SW480 (cell line): ENCODE measurements at places on chromosomes 6 and 20.

DNA sequence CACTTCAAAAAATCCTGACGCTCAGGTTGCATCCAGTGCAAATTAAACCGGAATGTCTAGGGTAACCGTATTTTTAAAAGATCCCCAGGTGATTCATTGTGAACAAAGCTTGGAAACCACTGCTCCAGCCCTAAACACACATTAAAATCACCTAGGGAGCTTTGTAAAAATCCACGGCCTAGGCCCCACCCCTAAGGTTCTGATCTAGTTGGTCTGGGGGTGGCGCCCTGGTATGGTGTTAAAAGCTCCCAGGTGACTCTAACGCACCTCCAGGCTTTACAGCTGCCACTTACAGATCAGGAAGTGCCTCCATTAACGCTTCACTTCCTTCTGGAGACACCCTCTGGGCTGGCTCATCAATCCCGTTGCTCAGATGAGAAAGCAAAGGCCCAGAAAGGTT lies 92.2 kb downstream of the GRM4 start:
- DNase-seq = peak; percentile 17

DNA sequence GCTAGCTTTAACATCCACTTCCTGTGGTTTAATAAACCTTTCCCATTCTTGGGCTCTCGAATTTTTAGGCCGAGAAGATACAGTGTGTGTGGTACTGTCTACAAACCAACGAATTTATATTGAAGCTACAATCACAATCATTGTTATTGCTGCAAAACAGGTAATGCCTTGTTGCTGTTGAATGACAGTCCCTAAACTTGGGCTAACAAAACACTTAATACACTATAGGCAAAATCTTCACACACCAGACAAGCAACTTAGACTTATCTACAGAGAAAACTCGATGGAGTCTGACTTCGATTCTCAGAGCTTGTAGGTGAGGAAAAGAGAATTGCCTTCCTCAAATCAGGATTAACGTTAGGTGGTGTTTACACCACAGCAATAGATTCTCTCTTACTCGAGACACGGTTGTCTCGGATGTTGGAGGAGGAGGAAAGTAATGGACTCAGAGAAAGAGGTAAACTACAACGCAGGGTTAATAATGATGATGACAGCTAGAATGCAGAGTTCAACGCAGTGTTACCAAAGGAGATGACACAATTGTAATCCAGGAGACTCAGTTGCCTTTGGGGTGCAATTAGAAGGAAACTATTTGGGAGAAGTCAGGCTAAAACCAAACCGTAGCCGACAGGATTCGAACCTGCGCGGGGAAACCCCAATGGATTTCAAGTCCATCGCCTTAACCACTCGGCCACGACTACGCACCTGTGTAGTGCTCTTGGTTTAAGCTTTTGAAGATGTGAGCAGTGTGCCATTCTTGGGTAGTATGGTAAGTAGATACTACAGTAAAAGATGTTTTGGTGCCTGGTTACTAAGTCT lies 32.5 kb upstream of the ZNF184 start:
- DNase-seq = no peak

- no peak for DNase-seq
Measured at GRCh38 chr20:42957018-42957703, 232.5 kb downstream of the PTPRT start.

DNA sequence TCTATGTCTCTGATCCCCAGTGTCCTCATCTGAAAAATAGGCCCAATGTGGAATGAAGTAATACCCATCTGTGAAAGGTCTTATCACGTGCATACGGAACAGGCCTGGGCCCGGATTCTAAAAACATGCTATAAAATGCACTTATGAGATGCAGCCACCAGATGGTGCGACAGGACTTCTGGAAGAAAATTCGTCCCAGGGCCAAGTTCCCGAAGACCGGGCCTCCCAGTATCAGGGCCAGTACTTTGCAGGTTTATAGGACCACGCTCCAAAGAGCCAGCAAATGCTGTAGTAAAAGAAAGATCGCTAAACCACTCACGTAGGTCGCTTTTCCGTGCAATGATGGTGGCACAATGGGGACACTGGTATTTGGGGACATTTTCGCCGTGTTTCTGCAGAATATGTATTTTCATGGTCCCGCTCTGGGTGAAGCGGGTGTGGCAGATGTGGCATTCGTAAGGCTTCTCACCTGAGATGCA lies 10.6 kb downstream of the CTCFL start:
- peak; percentile 77 for DNase-seq

DNA sequence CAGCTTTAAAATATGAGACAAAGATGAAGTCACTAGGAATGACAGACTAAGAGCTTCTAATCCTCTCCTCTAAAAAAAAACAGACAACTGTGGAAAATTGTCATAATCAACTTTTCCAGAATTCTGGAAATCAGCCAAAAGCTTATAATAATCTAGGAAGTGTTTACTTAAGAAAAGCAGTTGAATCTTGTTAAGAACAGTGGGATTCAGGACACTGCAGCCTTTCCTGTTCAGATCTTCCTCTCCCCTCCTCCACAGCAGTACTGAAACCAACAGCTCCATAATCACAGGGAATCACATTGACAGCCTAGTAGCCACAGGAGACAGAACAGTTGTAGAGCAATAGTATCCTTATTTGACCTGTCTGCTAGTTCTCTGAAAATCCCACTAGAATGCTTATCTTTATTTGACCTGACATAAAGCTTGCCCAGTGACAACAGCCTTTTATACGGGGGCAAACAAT lies 41.6 kb downstream of the IBTK start:
- DNase-seq = no peak

DNA sequence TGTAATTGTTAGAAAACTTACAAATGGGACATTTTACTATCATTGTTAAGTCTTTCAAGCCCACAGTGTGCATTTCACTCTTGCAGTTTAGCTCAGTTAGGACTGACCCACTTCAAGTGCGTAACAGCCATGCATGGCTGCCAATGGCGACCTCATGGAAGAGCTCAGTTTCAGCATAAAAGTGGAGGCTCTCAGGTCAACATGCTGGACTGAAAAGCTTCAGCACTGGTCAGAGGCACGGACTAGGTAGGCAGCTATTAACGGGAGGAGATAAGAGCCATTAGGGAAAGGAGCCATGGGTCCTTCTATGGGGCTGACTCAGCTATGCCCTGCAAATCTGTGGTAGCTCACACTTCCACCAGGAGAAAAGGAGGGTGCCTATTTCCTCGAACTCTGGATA lies 101.8 kb downstream of the TTLL2 start:
- no peak for DNase-seq

DNA sequence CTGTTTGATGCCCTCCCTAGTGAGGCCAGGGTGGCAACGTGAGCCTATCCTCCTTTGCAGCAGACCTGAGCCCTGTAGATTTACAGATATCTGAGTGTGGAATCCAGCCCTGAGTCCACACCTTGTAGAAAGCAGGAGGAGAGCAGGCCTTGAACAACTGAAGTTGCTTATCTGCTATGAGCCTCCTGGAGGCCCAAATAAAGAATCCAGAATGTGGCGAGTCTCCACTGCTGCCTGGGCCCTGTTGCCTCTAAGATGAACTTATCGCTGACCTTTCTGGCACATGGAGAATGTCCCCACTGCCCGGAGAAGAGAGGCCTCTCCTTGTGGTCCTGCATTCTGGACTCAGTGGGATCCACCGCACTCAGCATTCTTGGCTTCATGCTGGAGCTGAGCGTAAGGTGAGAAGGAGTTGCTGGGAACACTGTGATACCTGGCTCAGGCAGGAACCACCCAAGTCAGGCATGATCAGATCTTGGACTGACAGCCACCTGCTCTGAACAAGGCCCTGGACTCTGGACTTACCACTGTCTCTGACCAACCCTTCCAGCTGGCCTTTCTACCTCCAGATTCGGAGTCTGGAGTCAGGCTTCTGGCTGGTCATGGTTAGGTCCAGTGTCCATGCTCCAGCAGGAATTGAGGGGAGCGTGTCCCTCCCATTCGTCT lies 5.8 kb upstream of the MANBAL start:
- no peak for DNase-seq

DNA sequence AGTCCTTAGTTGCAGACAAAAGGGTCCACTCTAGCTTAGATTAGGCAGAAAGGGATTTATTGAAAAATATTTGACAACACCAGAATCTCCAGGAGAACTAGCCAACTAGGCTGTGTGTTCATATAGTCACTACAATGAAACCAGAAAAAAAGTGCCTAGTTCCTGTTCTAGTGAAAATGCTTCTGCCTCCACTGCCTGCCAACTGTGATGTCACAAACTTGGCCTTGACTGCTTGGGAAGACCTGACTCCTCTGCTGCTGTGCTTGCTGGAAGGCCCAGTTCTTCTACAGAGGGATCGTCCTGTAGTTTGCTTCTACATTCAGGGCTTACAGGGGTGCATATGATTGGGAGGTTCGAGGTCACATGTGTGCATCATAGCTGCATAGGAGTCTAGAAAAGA lies 40.3 kb upstream of the XRN2 start:
- DNase-seq = no peak

DNA sequence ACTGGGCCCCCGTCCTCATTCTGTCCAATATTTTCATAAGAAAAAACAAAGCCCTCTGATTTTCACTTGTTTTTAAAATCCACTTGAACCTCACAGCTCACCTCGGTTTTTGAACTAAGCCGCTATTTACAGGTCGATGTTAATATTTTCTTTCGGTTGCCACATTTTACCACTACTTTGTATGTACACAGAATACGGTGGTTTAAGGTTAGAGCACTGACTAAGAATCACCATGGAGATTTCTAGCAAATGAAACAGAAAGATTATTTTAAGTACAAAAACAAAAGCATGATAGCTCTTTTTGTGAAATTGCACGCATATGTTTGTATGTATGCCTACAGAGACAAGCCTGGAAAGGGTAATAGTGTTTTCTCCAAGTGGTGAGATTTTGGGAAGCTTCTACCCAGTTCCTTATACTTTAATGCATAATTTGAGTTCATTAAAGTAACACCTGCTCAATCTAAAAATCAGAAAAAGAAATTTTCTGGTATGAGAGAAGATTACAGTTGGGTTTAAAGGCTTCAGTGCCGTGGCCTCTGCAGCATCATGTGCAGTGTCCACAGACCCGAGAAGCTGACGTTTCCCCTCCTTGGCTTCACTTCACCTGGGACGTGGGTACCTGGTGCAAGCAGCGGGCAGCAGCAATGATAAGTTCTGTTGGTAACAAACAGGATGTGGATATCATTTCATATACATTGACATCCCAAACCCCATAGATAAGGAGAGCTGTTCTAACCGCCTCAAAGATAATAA lies 144.0 kb downstream of the UST start:
- no peak for DNase-seq

DNA sequence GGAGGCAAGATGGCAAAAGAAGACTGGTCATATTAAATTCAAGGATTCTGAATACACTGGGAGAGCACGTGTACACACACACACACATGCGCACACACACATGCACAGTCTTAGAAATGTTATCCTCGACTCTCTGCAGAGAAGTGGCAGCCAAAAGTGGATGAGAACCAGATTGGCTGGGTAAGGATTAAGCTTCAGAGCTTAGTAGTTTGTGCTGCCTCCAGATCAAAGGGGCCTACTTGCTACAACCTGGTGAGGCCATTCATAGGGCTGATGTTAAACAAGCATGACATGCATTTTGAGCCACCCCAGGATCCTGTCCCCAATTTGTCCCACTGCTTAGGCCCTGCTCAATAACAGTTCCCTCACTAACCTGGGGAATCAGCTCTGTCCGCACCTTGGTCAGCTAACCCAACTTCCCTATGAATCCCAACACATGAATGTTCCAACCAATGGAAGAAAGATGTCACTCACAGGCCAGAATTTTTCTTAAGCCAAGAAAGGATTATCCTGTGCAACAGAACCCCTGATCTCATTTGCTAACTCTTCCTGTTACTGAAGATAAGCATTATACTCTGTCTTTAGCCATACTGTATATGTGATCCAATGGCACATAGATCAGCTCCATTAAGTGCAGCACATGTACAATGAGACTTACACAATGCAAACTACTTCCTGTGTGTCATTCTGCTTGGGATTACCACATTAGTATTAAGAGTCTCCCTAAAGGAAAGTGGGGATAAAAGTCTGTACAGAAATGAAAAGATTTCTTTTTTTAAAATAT lies 31.0 kb downstream of the TOMM6 start:
- DNase-seq = no peak

DNA sequence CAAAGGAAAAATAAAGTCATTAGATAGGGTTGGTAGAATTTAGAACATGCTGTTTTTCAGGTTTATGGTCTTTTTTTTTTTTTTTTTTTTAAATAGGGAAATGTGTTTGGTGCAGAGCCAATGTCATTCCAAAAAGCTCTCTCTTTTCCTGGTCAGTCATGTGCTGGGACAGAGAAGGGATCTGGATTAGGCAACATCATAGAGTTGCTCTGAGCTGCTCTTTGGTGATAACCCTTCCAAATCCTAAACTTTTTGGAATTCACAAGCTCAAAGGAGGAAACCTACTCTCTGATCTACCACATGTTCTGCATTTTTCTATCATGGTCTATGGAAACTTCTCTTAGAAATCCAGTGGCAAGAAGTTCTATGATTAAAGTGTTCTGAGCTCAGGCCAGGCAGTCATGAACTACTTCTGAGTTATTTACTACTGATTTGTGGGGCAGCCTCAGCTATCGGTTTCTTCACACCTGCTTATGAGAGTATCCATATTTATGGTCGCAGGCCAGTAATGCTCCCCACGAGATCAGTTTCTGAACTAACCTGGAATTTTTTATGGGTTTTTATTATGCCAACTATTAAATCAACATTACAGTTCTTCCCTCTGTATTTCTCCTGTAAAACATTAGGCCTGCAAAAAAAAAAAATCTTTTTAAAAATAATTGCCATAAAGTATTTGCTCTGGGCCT lies 4.8 kb downstream of the EDN1 start:
- no peak for DNase-seq

DNA sequence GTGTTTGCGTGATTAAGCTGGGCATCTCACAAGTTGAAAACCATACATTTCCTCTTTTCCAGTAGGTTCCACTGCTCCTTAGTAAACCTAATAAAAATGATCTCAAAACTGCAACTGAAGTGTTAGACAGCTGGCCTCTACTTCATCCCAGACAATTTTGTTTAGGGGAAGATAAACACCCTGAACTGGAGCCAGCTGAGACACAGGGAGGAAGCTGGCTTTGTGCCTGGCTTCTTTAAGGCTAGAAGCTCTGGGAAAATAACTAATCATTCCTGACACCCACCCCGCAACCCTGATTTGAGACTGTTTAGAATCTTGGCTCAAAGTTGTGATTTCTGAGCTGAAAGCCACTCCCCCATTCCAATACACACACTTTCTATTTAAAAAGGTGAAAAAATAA lies 11.6 kb downstream of the PTPRT start:
- DNase-seq = no peak

GRCh38 chr6:157220485-157220884 lies 102.8 kb downstream of the TMEM242 start:
- no peak for DNase-seq

DNA sequence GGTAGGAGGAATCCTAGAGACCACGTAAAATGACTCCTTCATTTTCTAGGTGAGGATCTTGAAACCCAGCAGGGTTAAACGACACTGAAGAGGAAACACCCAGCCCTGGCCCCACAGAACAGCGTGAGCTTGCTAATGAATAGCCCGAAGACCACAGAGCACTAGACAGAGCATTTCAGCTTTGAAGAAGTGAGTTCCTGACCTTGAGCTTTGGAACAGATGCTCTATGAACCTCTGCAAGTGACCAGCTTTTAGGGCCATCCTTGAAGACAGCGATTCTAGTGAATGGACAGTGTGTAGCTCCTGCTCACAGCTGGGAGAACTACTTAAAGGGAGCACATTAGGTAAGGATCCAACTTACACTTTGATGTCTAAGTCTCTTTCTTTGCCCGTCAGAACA lies 74.0 kb upstream of the FRMD1 start:
- DNase-seq = no peak

GRCh38 chr6:33290459-33290858 lies 1.1 kb downstream of the PFDN6 start:
- DNase-seq = no peak

- no peak for DNase-seq
Measured at GRCh38 chr20:25047766-25048165, 10.2 kb downstream of the ACSS1 start.

GRCh38 chr20:62030834-62031434 lies 34.7 kb downstream of the TAF4 start:
- no peak for DNase-seq
